ENCODE measurements at places on chromosomes 2 and 18.
A peak's percentile ranks its signal among the peaks of the same experiment; 100 is the strongest.

- no peak for DNase-seq
These were observed 66.4 kb downstream of the CYB5A start for GRCh38 chr18:74225193-74225840.

GRCh38 chr2:44546459-44547127 lies 184.8 kb downstream of the CAMKMT start:
- DNase-seq, result no peak

DNA sequence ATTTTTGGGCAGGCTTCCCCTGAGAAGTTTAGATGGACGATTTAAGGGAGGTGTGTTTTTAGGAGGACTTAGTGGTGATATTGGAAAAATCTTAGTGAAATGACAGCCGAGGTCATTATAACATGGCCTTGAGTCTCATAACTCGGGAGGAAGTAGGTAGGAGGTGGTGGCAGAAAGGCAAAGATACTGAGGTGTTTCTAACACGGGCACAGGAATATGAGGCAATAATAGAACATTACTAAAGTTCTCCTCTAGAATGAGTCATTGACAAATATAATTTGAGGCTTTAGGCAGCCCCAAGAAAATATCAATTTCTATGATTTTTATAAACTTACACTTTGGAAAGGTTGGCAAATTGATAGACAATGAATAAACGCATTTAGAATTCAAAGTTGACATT lies 146.1 kb upstream of the ZEB2 start:
- DNase-seq, result no peak

DNA sequence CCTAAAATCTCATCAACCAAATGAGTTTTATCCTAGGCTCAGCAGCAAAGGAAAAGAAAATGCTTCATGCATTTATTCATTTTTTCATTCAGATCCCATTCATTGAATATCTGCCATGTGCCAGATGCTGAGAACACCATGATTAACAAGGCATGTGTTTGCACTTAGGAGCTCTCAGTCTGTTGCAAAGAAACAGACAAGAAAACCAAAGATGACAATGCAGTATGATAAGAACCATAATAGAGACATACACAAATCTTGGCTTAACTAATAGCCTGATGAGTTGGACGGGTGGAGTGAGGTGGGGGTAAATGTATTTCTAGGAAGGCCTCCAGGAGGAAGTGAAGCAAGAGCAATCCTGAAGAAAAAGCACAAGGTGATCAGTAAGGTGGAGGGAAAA lies 177.8 kb upstream of the SCN7A start:
- DNase-seq, result no peak

GRCh38 chr2:33051586-33052360 lies 105.0 kb downstream of the LTBP1 start:
- DNase-seq, result no peak

DNA sequence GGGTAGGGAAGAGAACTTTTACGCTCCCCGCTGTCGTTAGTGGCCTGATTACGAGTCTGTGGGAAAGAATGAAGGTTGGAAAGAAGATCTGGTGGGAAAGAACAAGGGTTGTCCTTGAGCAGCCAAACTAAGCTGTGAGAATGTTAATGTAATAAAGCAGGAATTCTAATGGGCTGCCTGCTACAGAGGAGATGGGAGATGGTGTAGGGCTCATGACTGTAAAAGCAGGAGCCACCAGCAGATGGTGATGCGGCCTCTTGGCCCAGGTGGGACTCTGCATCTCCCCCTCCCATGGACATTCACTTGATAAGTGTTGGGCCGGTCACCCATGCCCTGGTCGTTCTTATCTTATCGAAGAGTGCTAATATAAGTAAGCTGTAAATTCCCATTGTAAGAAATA lies 150.0 kb downstream of the NEDD4L start:
- DNase-seq, result no peak

- no peak for DNase-seq
These were observed 101.5 kb upstream of the NFATC1 start for GRCh38 chr18:79294235-79294634.

DNA sequence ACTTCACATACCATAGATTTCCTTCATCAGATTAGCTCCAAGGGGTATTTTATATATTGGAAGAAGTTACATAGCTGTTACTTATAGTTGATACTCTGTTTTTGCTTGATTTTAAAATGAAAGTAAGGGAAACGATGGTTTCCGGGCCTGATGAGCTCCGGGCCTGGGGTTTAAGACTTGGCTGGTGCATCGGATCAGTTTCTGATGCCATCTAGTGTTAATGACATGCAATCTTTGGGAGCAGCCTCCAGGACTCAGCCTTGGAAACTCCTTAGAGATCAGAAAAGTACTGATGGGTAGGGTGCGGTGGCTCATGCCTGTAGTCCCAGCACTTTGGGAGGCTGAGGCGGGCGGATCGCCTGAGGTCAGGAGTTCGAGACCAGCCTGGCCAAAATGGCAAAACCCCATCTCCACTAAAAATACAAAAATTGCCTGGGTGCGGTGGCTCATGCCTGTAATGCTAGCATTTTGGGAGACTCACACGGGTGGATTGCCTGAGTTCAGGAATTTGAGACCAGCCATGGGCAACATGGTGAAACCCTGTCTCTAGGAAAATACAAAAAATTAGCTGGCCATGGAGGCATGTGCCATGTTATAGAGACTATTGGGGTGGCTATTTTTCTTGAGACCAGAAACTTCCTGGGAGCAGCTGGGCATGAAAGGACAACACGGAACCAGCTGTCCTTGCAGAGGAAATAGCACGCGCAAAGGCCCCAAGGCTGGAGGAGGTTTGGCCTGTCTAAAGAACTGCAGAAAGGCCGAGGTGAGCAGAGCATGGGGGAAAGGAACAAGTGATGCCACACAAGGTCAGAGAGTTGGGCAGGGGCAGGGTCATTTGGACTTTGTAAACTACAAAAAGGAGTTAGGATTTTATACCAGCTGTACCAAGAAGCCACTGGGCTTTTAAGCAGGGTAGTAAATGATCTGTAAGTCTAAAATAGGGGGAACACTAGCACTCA lies 46.9 kb upstream of the CNOT11 start:
- DNase-seq, result peak; percentile 27

- no peak for DNase-seq
These were observed 160.3 kb downstream of the L3MBTL4 start for GRCh38 chr18:6254456-6254855.

DNA sequence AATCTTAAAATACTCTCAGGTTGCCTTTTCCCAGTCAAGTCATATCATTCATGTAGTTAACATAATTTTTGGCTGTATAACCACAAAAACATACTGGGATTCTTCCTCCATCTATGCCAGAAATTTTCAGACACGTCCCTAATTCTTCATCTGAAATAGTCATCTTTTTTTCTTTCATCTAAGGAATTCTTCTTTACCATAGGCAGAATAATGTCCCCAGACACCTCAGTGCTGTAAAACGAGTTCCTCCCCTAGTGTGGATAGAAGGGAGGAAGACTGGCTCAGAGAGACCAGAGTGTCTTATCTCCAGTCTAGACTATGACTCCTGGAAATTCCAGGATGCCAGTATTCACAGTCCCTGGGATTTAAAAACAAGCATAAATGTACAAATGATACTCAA lies 127.8 kb downstream of the MREG start:
- no peak for DNase-seq

DNA sequence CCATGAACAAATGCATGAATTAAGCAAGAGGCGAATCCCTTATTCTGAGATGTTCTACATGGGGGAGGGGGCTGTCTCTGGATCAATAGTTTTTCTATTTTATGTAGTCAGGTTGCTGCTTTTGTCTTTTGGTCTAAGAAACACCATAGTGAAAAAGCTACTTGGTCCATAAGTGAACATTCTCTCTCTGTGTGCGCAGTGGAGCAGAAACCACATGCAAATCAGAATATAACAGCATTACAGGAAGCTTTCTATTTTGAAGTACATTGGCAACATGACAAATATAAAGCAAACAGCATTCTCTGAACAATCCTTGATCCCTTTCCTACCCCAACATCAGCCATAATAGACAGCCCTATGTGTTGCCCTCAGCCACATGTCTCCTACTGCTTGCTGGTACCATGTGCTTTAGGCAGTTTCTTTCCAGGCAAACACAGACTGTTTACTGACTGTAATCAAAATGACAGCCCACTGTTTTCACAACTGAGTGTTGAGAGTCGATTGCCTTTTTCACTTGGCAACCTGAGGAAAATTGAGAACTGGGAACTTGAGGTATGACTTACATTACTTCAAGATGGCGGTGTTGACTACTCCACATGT lies 10.6 kb downstream of the SCN3A start:
- no peak for DNase-seq

DNA sequence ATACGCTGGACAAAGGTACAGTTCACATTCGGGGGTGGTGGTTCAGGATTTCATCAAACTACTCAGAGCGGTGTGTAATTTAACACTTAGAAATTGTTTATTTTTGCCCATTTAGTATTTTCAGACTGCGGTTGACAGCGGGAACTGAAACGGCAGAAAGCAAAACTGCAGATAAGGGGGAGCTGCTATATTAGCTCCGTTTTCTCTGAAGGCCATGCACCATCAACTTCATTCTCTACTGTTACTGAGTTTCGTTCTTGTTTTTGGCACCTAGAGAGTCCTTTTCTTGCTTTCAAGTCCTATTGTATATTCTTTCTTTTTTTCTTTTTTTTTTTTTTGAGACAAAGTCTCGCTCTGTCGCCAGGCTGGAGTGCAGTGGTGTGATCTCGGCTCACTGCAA lies 121.5 kb upstream of the SP3 start:
- DNase-seq, result no peak

- DNase-seq, result no peak
These were observed 33.6 kb downstream of the SRBD1 start for GRCh38 chr2:45577441-45577840.

GRCh38 chr2:152925547-152926448 lies 207.4 kb downstream of the ARL6IP6 start:
- no peak for DNase-seq

- no peak for DNase-seq
These were observed 887 bp upstream of the ZNF396 start for GRCh38 chr18:35377875-35378573.

DNA sequence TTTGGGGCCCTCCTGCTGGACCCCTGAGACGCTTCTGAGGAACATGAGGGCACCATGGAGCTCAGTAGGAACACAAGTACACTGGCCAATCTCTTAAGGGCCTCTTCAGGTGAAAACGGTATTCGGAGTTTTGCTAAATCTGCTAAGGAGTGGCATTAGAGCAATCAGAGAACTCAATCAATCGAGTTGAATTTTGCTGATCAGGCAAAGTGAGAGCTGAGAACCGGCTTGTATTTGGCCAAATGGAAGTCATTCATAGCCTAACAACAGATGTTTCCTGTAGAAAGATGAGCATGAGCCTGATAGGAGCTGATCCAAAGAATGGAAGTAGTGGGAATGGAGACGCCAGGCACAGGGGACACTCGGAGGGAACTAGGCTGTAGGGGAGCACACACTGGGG lies 133.7 kb downstream of the DCDC2C start:
- DNase-seq, result no peak

DNA sequence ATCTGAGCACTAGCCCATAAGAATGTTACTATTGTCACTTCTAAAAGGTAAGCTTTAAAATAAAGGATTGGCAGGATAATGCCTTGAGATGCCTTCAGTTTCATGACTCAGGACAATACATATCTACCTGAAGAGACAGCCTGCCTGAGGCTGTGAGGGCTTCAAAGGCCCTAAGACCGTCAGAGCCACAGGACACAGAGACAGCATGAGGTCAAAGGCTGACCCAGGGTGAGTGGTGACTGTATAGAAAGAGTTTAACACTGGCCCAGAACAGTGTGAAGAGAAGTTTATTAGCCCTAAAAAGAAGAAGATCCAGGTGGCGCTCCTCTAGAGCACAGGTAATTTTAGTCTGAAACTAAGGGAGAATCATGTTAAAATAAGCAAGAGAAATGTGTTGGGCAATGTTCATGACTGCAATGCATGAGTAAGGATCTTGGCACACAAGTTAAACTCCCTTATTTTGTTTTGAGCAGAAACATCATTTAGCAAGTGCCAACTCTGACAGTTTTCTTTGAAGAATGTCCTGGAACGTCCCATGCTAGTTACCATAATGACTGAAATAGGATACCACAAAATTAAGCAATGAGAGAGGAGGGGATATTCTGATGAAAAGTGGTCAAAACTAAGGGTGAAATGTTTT lies 78.1 kb upstream of the FAM110C start:
- DNase-seq, result no peak

DNA sequence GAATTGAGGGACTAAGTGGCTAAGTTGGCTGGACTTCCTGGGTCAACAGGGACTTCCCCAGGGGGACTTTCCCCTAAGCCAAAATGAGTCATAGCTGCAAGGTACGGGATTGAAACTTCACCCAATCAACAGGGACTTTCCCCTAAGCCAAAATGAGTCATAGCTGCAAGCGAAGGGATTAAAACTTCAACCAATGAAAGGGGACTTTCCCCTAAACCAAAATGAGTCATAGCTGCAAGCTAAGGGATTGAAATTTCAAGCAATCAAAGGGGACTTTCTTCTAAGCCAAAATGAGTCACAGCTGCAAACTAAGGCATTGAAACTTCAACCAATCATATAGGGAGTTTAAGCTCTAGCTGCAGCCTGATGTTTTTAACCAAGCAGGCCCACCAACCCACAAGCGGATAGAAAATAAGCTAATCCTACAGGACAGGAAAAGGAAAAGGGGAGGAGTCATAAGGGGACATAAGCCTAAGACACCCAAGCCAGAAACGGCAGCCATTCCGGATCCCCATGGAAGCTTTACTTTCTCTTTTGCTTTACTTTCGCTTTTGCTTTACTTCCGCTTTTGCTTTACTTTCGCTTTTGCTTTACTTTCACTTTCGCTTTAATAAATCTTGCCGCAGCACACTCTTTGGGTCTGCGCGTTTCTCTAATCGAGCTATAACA lies 1375.4 kb upstream of the CELF4 start:
- no peak for DNase-seq

GRCh38 chr2:70531419-70532086 lies 22.1 kb downstream of the TGFA start:
- DNase-seq, result no peak

- no peak for DNase-seq
These were observed 512.9 kb downstream of the LRRTM4 start for GRCh38 chr2:77009307-77009706.

DNA sequence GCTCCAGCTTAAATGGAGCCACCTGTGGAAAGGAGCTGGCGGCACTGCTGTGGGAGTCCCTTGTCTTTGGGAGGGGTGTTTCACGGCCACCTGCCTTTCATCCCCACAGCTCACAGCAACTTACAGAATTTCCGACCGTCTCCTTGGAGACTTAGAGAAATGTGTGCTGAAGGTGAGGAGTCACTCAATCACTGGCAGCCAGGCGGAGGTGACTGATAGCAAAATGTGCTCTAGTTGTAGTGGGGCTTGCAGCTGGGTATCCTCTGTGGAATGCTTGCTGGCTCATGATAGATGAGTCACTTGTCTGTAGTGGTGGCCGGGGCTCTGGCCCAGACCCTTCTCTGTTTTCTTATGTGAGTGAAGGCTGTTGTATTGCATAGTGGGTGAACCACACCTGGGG lies 110.7 kb downstream of the SH3RF3 start:
- DNase-seq, result no peak

DNA sequence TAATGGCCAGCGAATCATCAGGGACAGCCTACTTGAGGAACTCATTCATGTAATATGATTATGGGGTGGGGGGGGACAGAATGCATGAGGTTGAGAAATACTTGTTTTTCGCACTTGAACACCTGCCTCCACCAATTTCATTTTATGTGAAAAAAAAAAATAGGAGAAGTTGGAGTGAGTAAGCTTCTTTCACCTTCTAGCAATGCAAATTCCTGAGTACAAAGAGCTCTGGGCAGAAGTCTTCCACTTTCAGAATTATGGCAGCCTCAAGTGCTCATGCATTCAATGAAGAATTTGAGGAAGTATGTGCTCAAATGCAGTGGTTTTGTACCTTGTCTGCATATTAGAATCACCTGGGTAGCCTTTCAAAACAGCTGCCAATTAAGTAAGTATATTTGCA lies 40.1 kb upstream of the GPD2 start:
- no peak for DNase-seq

GRCh38 chr2:71576541-71576940 lies 123.2 kb downstream of the DYSF start:
- peak; percentile 72 for DNase-seq
